Anterior cingulate cortex (tissue), 58 donors: ENCODE measurements at places on chromosomes 5 and 9.
A peak's percentile ranks its signal among the peaks of the same experiment; 100 is the strongest.

- DNase-seq = no peak
Observed at GRCh38 chr9:135847833-135848232, 59.5 kb downstream of the CAMSAP1 start.

- no peak for DNase-seq
Observed at GRCh38 chr5:125323613-125324012, 577.2 kb upstream of the ZNF608 start.

DNA sequence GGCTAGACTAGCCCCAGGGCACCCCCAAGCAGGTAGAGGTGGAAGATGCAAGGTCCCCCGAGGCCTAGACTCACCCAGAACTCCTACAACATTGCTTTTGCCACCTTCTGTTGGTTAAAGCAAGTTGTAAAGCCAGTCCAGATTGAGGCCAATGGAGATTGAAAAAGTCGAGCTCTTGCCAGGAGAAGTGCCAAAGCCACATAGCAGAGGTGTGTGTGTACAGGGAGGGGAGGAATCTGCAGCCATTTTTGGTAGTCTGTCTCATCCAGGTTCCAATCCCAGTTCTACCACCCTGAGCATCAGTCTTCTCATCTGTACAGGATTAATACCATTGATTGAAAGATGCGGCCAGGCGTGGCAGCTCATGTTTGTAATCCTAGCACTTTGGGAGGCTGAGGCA is 12.3 kb upstream of the URM1 start:
- DNase-seq = no peak

- no peak for DNase-seq
Observed at GRCh38 chr9:120998111-120998510, 52.0 kb downstream of the C5 start.

- DNase-seq = no peak
Observed at GRCh38 chr5:88502179-88503040, 233.8 kb upstream of the TMEM161B start.

DNA sequence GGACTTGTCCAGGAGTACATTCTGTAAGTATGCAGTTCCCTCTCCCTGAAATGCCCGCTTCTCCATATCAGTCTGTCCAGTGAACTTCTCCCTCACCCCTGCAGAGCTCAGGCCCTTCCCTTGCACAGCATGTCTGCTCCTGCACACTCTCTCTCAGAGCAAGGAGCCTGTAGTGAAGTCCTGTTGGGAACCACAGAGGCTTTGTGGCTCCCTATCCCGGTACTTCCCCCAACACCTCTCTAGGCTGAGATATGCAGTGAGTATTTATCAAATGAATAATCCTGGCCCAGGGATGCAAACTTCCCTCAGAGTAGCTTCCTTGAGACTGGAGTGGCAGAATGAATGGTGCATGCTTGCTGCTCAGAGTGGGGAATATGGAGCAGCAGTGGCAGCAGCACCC is 48.8 kb downstream of the POC5 start:
- no peak for DNase-seq

DNA sequence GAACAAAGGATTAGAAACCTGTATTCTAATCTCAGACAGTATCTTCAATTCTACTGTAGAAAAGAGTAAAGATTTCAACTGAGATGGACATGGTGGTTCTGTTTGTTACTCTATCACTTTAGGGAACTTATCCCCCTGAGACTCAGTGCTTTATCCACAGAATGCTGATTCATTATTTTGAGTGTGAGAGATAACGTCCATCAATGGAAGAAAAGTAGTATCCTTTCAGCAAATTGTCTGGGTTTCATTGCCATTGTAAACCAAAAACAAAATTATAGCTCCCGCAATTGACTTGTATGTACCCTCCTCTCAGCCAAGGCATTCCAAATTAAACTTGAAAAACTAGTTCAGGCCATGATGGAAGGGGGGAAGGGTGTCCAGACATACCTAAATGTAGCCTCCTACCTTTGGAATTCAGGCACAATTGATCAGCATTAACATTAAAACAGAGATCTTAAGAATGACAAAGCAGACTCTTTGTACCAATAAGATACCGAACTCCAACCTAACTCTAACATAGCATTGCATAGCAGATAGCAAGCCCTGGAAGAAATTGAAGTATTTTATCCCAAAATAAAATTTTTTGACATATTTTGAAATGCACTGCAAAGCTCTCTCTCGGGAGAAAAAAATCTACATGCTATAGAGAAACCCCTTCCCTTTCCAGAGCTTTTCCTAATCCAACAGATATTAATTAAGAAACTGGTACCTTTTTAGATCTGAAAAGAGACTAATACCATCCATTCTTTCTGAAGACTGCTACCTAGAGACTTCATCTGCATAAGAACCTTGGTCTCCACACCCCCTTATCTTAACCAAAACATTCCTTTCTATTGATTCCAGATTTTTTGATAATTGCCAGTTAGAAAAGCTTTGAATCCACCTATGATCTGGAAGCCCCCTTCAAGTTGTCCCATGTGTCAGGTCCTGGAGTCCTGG is 1055.7 kb downstream of the PTPRD start:
- no peak for DNase-seq

- no peak for DNase-seq
Observed at GRCh38 chr9:133956520-133957076, 35.5 kb downstream of the VAV2 start.

DNA sequence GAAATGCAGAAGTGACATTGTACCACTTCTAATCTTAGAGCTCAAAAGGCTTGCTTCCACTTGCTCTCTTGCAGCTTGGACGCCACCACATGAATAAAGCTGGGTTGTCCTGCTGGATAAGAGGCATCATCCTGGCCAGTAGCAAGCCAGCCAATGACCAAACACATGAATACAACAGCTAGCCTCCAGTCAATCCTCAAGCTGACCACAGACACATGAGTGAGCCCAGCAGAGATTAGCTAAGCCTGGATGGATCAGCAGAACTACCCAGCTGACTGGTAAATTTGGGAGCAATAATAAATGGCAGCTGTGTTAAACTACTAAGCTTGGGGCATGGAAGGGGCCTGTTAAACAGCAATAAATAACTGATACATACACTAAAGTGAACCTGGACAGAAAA is 121.1 kb upstream of the SLC12A2 start:
- DNase-seq = no peak

DNA sequence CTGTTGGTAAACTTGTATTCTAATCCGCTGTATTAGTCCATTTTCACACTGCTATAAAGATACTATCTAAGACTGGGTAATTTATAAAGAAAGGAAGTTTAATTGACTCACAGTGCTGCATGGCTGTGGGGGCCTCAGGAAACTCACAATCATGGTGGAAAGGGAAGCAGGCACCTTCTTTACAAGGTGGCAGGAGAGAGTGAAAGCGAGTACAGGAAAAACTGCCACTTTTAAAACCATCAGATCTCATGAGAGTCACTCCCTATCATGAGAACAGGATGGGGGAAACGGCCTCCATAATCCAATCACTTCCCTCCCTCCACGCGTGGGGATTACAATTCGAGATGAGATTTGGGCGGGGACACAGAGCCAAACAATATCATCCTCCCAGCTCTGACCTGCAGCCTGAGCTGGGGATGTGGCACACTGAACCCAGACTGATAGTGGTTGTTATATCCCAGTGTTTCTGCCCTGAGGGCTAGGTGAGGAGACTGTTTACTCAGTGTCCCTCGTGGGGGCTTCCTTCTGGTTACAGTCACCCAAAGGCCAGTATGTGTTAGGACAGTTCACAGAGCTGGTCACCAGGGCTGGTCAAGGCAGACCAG is 488.3 kb downstream of the KDM4C start:
- no peak for DNase-seq

DNA sequence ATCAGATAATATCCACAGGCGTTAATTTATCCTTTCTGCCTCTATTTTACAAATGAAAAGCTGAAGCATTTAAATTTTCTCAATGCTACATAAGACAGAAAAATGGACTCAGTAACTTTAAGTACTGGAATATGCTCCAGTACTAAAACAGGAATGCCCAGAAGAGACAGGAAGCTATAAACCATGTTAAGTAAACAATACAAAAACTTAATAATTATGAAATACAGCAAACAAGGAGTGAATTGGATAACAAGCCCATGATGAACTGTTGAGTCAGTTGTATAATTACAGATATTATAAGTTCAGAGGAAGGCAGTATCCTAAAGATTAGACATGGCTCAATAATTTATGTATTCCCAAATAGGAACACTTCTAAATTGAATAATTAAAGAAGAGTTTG is 148.5 kb downstream of the CHSY3 start:
- no peak for DNase-seq

GRCh38 chr9:115353681-115354080 is 235.7 kb upstream of the TNC start:
- no peak for DNase-seq

DNA sequence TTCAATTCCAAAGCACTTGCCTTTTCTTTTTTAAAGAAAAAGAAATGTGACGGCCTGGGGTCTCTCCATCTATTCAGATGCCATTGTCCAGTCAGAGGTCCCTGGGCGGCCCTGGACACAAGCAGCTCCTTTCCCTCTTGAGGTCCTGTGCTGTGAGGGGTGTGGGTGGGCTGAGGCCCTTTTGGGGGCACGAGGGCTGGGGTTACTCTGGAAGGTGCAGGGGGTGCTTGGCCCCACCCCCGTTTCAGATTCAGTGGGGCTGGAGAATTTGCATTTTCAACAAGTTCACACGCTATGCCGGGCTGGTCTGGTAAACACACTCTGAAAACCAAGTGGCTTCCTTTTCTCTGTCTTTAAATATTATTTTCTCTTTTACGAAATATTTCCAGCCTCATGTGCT is 91.4 kb upstream of the PHYKPL start:
- no peak for DNase-seq

DNA sequence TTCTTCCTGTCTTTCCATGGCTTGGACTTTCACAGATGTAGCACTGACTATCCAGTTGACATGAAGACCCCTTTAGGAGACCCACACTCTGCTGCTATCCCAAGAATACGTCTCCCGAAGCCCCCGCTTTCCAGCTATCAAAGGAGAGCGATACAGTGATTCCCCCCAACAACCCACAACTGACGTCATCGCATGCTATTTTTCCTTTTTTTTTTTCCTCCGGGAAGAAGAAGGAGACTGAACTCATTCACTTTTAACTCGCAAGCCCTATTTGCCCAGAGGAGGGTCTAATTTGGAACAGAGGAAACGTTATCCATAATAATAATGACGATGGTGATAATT is 2.1 kb downstream of the PAPPA start:
- DNase-seq = no peak

DNA sequence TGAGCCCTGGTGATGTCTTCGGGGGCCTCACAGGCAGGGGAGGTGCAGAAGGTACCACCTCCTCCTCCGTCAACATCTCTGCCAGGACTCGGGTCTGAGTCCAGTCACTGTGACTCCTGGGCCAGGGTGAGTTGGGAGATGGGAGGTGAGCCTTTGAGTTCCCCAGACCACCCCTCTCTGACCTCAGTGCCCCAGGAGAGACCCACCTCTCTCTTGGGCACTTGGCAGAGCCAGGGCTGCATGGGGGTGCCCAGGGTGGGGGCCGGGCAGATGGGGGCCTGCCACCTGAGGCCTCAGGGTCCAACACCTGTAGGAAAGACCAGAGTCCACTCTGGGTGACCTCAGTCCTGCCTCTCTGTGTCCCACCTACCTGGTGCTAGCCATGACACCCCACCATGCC is 6.8 kb downstream of the KIF12 start:
- no peak for DNase-seq

DNA sequence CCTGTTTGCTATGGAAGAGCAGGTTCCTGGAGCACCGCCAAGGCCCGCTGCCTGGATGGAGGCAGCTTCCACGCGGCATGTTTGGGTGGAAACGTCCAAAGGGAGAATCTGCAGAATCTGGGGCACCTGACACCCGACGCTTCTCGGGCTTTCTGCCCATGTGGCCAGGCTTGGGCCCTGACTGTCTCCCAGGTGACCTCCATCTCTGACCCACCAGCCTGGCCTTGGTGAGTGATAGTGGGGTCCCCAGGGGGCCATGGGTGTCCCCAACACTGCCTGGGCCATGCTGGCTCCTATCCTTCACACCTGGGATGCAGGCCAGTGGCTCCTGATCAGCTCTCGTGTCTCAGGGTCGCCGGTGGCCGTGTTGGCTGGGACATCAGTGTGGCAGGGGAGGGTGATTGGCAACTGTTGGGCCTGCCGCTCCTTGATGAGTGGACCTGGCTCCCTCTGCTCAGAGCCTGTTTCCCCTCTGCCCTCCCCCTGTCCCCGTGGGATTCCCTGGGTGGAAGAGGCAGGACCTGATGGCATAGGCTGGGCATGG is 34.0 kb downstream of the GLT6D1 start:
- peak; percentile 55 for DNase-seq

- no peak for DNase-seq
Observed at GRCh38 chr5:160260881-160261815, 31.8 kb downstream of the FABP6 start.

DNA sequence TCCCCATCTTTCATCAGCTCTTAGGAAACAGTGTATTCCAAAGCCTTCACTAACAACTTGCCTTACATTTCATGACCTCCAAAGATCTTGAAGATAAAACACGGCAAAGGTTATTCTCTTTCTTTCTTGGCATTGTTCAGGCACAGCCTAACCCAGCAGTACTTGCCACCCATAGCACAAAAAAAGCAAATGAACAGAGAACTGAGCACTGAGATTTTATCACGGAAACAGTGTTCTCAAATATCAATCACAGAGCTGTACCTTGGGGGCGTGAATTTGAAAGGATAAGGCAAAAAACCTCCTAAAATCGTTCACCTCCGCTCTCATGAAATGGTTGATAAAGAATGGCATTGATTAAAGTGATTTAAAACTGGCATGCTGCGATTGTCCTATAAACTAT is 16.9 kb upstream of the KCNV2 start:
- no peak for DNase-seq

DNA sequence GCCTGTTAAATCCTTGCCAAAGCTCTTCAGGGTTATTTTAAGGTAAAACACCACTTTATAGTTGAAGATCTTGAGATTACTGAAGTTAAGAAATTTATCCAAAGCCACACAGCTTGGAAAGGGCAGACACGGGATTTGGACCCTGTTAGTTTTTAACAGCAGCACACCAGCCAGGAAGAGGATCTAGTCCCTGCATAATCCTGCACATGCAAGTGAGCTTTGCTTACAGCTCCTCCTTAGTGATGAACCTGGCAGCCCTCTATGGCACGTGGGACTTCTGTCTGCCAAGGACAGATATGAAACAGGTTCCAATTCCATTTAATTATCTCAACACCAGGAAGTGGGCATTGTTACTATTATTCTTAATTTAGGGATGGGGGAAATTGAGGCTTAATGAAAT is 108.7 kb downstream of the TRIM32 start:
- DNase-seq = no peak

DNA sequence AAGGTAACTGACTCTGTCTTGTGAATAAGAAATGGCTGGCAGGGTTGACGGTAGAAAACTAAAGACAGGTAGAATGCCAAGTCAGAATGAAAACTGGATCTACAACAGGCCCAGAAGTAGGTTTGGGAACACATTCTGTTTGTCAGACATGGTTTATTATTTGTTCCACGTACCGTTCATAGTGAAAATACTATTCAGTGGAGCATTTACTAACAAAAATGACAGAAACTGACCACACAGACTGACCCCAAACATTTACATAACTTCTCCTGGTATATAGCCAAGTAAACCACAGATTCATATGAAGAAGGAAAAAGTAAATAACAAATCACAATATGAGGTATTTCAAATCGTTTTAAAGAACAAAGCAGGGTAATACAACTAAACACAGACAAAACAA is 73.7 kb downstream of the SLC38A9 start:
- DNase-seq = no peak

- DNase-seq = no peak
Observed at GRCh38 chr9:83662933-83663332, 40.0 kb downstream of the IDNK start.

GRCh38 chr5:141883184-141883891 is 5.1 kb upstream of the PCDH1 start:
- no peak for DNase-seq

GRCh38 chr5:89313804-89314588 is 431.0 kb upstream of the MEF2C start:
- DNase-seq = no peak
